ENCODE measurements at places on chromosomes 3 and 15. TPM values are rescaled to one million over a fixed set of nuclear protein-coding genes. Genes with fewer than 3 reads are reported as not detected.

The FAM81A gene
- 2.2 TPM for total RNA-seq

The SYNPR gene
- total RNA-seq, result not detected

The SI gene
- not detected for total RNA-seq

The CTXN2 gene
- not detected for total RNA-seq

The MAN2C1 gene
- total RNA-seq, result 158 TPM

The SATB1 gene
- 47.9 TPM for total RNA-seq

The PATL2 gene
- 2.5 TPM for total RNA-seq

The CCDC71 gene
- 27.5 TPM for total RNA-seq

The GPR160 gene
- total RNA-seq, result 7.3 TPM

The MAP2K5 gene
- total RNA-seq, result 21.7 TPM

The RPL4 gene
- 2,362 TPM for total RNA-seq

The VEPH1 gene
- total RNA-seq, result 11.9 TPM

Measured in subcutaneous adipose tissue (tissue), 4 donors.